CD4-positive, alpha-beta T cell treated with Interleukin-15 for 4 hours (primary cell): ENCODE measurements at places on chromosomes 3 and 15.

GRCh38 chr15:38461066-38461833 lies 7.3 kb downstream of the FAM98B start:
- DNase-seq: no peak

DNA sequence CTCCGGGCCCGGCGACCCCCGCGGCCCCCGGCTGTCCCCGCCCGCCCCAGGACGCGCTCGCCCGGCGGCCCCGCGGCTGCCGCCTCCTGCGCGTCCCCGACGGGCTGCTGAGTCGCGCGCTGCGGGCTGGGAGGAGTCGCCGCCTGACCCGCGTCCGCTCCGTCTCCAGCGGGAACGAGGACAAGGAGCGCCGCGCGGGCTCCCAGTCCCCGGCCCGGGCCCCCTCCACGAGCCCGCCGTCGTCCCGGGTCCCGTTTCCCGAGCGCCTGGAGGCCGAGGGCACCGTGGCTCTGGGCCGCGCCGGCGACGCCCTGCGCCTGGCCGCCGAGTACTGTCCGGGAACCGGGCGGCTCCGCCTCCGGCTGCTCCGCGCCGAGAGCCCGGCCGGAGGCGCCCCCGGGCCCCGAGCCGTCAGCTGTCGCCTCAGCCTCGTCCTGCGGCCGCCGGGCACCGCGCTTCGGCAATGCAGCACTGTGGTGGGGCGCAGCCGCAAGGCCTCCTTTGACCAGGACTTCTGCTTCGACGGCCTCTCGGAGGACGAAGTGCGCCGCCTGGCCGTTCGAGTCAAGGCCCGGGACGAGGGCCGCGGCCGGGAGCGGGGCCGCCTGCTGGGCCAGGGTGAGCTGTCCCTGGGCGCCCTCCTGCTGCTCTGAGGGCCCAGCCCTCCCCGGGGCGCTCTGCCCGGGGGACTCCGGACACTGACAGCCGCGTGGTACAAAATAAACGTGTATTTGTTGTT lies 1.5 kb downstream of the C2CD4A start:
- DNase-seq: no peak

DNA sequence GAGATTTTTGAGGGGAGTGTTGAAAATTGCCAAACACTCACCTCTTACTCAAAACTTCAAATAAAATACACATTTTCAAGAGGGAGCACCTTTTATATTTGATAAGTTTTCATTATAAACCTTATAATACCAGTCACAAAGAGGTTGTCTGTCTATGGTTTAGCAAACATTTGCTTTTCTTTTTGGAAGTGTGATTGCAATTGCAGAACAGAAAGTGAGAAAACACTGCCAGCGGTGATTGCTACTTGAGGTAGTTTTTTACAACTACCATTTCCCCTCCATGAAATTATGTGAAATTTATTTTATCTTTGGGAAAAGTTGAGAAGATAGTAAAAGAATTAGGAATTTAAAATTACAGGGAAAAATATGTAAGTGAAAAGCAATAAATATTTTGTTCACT lies 20.1 kb downstream of the DIPK2A start:
- DNase-seq: no peak

- no peak for DNase-seq
Measured at GRCh38 chr3:181173227-181173626, 183.7 kb upstream of the DNAJC19 start.

GRCh38 chr3:161031134-161031533 lies 74.0 kb downstream of the B3GALNT1 start:
- no peak for DNase-seq

DNA sequence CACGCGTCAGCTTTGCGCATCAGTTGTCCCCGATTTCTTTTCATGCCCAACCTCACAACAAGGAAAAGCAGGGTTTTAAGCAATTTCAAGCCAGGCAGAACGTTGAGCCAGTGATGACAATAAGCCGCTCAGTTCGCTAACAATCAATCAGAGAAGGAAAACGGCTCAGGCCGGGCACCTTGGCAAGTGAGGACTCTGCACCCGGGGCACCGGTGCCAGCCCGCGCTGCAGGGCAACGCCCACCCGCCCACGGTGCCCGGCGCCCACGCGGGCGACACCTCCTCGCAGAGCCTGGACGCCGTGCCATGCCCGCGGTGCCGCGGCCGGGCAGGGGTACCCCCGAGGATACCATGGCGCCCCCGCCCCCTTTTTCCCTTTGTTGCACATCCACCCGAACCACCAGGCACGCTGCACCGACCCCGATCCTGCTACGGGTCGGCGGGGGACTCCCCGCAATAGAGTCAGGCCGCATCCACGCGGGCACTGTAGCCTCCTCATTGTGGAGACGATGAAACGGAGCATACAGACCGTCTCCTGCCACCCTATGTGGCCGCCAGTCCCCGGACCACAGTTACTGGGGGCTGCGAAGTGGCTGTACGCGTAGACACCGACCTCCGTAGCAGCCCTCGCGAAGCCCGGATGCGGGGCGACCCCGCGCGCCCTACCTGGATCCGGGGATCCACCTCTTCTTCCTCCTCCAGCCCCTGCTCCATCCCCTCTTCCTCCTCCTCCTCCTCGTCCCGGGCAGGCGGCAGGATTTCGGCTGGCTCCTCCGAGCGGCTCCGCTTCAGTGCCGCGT lies 581 bp downstream of the SH3BP5 start:
- DNase-seq: peak; percentile 37

DNA sequence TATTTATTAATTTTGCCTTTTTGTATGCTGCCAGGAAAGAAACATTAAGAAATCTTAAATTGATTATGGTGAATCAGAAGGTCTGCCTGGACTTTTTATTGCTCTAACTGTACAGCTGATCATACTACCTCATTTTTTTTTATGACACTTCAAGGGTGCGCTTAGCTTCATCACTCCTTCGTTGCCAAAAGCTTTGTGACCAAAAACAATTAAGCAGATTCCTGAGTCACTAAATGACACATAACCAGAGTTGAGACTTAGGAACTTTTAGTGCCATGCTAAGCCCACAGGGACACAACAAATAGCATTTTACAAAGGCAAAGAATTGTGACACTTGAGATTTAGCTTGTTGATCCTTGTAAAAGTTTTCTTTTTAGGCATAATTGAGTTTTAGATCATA lies 4.9 kb downstream of the ADIPOQ start:
- no peak for DNase-seq

DNA sequence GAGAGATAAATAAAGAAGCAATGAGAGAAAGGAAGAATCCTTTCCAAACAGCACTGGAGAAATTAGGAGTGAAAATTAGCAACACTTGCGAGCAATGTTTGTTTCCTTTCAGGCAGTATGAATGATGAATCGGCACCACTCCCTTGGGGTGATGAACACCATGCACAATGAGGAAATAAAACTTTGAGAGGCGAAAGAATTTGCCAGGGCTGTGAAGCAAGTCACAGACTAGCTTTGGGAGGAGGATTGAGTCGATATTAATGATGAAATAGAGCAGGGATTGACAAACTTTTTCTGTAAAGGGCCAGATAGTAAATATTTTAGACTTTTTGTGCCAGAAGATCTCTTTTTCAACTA lies 237.7 kb downstream of the AGBL1 start:
- DNase-seq: no peak

DNA sequence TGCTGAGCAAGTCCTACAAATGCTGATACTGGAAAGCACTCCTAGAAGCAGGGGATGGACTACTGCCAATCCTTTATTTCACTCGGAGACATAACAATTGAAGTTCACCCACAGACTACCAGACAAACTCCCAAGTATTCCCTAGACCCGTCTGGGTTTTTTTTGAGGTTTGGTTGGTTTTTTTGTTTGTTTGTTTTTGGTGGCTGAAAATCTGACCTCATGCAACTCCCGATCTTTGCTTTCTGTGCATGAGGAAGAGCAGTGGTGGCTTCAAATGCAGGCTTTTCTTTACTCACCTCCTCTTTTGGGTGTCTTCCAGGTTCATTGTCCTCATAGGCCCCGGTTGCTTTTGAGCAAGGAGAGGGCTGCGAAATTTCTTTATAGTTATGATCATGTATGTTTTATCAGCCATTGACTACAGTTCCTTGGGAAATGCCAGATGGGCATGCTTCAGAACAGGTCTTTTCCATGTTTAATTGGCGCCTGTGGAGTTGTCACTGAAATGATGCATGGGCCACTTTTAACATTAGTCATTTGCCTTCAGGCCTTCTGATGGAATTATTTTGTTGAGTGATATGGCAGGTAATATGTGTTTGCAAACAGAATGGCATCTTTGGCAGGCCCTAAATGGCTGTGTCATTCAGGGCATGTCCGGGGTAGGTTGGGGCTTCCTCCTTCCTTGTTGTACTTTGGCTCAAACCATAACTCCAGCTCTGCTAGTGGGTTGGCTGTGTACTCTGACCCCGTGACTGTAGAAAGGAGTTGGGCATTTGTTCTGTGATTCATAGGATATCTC lies 81.3 kb upstream of the ZBED2 start:
- peak; percentile 36 for DNase-seq

GRCh38 chr3:82376883-82377282 lies 615.4 kb upstream of the GBE1 start:
- DNase-seq: no peak

DNA sequence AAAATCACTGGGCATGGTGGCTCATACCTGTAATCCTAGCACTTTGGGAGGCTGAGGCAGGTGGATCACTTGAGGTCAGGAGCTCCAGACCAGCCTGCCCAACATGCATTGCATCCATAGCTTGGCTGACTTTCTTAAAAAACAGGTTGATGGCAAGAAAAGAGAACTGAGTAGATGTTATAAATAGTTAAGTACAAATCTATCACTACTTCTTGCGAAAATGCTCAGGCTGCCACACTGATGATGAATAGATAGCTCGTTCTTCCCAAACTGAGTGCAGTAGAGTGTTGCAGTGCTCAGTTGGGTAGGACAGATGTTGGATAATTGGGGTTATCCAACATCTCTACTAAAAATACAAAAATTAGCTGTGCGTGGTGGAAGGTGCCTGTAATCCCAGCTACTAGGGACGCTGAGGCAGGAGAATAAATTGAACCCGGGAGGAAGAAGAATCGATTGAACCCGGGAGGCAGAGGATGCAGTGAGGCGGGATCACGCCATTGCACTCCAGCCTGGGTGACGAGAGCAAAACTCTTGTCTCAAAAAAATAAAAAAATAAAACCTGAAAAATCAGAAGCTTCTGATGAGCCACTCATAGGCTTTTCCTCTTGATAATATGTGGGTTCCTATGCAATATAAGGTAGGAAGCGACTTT lies 1.2 kb downstream of the BTLA start:
- no peak for DNase-seq

DNA sequence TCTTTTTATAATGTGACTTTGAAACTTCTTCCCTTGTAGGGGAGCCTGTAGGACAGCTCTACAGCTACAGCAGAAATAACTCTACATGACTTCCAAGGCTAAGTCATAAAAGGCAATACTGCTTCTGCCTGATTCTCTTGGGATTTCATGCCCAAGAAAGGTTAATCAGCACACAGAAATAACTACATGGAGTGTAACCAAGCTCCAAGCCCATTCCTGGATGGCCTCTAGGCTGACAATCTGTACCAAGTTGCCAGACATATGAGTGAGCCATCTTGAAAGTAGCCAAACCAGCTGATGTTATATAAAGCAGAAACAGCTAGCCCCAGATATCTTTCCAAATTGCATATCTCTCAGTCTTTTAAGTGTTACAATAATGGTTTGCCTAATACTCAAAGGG lies 75.8 kb upstream of the OSTN start:
- no peak for DNase-seq

GRCh38 chr15:27563765-27564370 lies 535.2 kb downstream of the OCA2 start:
- no peak for DNase-seq

GRCh38 chr3:48012659-48013058 lies 3.6 kb downstream of the MAP4 start:
- DNase-seq: no peak

- DNase-seq: no peak
Measured at GRCh38 chr15:70374096-70374495, 276.4 kb upstream of the TLE3 start.

- DNase-seq: no peak
Measured at GRCh38 chr3:187788984-187789857, 44.0 kb upstream of the BCL6 start.

DNA sequence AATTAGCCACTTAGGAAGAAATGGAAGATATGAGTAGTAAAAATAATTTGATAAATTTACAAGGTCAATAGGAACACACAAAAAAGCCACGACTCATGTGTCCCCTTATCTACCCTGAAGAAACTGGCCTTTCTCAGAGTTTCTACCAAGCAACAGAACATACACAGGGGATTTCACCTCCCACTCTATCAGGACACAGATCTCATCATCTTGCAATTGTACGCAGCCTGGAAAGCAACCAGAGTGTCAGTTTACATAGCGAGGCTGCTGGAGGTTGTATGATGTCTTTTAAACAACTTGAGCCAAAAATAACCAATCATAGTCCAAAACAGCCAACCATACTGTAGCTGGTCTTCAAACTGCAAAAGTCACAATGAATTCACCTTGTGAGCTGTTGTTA lies 19.7 kb upstream of the LMOD3 start:
- no peak for DNase-seq

DNA sequence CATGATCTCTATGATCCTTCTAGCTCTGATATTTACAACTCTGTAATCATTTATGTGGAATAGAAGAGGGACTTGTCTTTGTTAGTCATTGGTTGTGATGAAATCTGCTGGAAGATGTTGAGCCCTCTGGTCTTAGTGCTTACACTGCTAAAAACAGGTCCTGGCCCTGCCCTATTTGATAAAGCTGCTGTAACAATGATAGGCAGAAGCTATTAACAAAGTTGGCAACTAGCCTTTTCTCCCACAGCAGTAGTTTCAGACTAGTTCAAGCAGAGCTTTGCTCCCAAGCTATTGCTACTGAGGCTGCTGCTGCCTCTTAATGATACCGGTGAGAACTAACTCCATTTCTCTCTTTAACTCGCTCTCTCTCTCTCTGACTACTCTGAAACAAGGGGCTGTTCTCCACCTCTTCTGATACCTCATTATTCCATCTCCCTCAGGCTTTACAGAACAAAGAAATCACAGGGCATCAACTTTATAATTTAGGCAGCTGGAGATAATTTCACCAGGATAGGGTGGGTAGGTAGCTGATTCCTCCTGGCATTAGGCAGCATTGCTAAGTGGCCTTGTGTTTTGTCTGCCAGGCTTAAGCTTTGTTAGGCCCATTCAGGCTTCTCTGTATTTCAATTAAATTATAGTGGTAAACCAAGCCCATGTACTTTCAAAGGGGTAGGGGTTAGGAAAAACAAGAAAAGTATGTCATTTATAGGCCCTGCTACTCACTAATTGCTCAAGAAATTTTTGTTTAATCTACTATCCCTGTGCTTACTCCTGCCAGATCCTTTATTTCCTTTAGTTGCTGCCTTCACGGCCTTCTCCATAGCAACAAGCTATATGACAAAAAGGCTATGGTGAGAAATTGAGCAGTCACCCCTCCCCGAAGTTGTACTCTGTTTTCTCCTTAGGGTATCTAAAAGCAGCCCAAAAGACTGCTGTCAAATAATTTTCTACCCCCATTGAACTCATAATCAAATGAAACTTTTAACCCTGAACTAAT lies 139.6 kb downstream of the RBPMS2 start:
- DNase-seq: no peak
